Renal cortex interstitium (tissue), 15 donors: ENCODE measurements at places on chromosomes 11 and 22. TPM values are rescaled to one million over a fixed set of nuclear protein-coding genes. Genes with fewer than 3 reads are reported as not detected.

C11orf86 gene
- not detected for polyA plus RNA-seq

NPAS4 gene
- polyA plus RNA-seq, result 0.50 TPM

DNA sequence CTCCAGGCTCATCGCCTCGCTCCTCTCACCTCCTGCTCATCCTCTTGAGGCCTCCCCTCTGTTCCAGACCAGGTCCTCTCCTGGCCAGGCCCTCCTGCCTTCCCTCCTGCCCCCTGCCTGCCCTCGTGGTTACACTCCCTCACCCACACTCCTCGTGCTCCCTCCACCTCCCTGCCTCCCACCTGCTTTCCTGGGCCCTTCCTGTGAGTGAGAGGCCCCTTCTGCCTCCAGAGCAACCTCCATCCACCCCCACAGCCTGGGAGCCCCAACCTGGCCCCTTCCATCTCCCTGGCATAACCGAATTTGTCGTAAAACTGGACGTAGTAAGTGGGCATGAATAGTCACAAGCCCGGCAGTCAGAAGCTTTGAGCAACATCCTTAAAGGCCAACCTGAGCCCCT, 4.5 kb downstream of the APOBEC3G start:
- no peak for DNase-seq

GRCh38 chr22:25413620-25414019, 150.9 kb upstream of the GRK3 start:
- no peak for DNase-seq

DNA sequence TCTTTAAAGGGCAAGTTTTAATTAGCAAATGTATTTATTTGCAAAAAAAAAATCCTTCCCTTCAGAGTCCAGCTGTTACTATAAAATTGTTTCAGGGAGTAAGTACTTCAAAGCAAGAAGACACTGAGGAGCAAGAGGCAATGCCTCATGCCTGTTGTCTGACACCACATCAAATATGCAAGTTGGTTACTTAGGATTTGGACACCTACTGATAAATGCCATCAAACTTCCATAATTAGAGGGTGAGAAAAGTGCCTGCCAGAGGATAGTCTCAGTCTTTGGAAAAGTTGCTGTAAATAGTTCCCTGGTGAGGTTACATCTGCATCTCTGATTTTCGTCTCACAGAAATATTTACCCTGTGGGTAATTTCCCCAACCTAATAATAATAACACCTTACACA, 4.1 kb upstream of the TENM4 start:
- DNase-seq, result no peak

- DNase-seq, result no peak
Observed at GRCh38 chr11:85801527-85801926, 9.4 kb downstream of the SYTL2 start.

GRCh38 chr22:41952713-41953112, 763 bp downstream of the SMIM45 start:
- DNase-seq, result no peak

- DNase-seq, result no peak
Observed at GRCh38 chr22:48868554-48868953, 959.1 kb downstream of the BRD1 start.
